ENCODE measurements at places on chromosomes 13 and 19.

DNA sequence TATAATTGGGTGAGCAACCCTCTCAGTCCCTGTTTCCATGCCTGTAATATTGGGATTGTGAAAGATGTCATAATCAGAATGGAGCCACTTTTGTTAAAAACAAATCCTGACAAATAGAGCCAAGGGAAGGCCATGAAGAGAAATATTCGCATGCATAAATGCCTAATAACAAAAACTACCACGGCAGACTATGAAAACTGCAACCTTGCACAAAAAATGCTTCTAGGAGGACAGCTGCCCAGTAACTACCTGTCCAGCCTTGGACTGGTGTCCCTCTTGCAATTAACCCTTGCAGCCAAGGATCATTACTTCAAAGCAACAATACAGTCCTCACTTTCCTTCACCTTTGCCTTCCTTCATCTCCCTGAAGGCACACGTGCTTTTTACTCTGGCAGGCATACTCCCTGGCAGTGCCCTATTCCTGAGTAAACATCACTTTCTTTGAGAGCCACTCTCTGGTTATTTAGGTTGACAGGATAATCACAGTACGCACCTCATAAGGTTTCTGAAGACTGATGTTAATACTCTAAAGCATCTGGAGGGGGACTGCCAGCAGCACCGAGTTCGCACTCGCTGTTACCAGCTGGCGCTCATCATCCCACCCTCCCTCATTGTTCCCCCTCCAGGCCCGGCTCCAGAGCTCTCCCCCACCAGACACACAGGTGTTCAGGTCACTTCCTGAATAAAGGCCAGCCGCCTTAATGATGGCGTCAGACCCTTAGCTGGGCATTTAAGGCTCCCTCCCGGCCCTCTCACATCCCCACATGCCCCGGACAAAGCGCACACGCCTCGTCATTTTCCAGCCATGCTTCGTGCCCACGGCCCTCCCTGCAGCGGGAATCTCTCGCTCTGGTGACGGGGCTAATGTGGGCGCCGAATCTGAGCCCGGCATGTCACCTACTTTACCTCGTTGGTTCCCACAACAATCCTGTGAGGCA is 57.3 kb downstream of the CDADC1 start:
- no peak for DNase-seq

- DNase-seq, result no peak
Observed at GRCh38 chr19:2575734-2576481, 100.0 kb downstream of the GADD45B start.

GRCh38 chr13:94612050-94612449 is 10.4 kb downstream of the GPR180 start:
- no peak for DNase-seq

DNA sequence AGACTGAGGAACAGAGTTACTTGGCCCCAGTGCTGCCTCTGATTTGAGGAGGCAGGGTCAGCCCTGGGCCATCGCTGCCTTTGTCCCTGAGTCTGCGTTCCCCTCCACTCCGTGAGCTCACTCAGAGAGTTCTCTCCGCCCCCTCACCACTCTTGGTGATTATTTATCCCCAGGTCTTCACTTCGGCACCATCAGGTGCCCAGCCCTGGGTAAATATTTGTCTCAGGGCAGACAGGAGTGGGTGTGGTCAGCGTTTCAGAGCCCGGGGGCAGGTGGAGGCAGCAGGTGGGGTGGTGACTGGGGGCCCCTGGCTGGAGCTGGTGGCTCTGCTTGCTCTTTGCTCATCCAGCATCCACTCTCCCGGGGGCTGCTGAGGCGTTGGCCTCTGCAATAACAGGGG is 20.6 kb downstream of the PPP1R37 start:
- no peak for DNase-seq

- no peak for DNase-seq
Observed at GRCh38 chr19:38006361-38007045, 99.5 kb downstream of the SIPA1L3 start.

- DNase-seq, result no peak
Observed at GRCh38 chr19:55641426-55642152, 787 bp downstream of the ZNF580 start.

DNA sequence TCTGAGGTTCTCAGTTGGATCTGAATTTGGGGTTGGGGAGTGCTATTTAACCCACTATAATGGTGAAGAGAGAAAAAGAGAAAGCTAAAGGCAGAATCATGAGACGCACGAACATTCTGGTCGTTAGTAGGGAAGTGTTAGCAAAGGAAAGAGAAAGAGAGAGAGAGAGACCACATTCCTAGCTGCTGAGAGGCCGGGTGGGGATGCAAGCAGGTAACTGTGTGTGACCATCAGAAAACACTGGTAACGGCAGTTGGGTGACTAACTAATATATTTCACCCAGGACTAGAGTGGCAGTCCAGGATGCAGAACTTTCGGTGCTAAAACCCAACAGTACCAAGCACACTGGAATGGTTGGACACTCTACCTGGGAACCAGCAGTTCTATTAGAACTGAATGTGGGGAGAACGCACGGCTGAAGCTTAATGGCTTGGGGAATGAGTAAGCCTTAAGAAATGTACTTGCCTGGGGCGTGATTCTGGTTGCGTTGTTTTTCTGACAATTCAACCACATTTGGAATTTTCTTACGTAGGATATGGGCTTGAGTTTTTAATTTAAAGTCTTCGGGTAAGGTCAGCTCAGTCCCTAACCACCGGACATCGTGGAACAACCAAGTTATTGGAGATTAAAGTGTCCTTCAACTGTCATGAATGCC is 130.2 kb downstream of the DNAJC15 start:
- no peak for DNase-seq
